ENCODE measurements at places on chromosomes 4 and X.

- no peak for DNase-seq
Measured at GRCh38 chr4:143721317-143721716, 20.8 kb upstream of the FREM3 start.

DNA sequence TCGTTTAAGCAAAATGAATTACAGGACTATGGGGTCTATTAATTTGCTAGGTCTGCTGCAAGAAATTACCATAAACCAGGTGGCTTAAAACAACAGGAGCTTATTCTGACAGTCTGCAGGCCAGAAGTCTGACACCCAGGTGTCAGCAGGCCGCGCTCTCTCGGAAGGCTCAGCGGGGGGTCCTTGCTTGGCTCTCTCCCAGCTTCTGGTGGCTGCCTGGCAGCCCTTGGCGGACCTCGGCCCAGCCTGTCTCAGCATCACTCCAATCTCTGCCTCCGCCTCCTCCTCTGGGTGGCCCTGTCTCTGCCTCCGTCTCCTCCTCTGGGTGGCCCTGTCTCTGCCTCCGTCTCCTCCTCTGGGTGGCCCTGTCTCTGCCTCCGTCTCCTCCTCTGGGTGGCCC lies 580.5 kb upstream of the FAT1 start:
- DNase-seq: no peak

DNA sequence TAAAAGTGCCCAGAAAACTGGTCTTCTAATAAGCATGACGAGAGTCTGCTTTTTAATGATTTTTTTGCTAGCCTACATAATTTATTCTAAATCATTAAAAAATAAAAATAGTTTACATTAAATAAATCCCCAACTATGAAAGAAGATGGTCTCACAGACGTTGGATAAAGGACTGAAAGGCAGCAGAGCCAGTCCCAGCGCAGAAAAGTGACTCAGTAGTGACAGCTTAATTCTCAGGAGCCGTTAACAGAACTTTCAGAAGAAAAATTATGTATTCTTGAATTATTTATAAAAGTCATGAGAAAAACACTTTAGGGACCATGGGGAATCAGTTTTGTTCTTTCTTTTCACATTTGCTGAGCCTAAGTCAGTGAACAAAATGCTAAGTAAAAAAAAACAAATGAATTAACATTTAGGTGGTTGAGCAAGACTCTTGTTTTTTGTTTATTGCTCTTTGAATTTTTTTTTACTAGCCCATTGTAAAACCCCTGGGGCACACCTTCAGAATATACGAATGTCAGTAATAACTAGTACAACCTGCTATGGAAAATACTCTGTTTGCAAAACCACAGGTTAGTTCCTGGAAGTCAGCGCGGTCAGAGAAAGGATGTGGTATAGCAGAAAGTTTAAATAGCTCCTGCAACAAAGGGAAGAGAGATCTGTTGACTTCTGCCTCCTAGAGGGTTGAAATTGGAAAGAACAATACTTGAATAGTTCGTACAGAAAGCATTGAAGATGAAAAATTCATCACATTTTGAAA lies 50.4 kb upstream of the CCDC160 start:
- peak; percentile 67 for DNase-seq

DNA sequence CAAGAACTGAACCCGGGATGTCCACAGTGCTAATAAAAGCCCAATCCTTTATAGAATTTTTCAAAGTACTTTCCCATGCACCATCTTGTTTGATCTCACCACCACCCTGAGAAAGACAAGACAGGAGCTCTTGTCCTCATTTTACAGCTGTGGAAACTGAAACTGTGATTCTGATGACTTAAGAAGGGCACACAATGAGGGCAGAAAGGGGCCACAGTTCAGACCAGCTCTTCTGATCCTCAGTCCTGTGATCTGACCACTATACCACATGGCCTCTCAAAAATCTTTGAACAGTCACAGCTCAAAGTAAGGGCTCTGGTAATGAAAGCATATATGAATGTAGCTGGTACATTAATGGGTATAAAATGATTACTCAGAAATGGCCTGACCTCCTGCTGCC lies 127.3 kb upstream of the CPEB2 start:
- DNase-seq: no peak

DNA sequence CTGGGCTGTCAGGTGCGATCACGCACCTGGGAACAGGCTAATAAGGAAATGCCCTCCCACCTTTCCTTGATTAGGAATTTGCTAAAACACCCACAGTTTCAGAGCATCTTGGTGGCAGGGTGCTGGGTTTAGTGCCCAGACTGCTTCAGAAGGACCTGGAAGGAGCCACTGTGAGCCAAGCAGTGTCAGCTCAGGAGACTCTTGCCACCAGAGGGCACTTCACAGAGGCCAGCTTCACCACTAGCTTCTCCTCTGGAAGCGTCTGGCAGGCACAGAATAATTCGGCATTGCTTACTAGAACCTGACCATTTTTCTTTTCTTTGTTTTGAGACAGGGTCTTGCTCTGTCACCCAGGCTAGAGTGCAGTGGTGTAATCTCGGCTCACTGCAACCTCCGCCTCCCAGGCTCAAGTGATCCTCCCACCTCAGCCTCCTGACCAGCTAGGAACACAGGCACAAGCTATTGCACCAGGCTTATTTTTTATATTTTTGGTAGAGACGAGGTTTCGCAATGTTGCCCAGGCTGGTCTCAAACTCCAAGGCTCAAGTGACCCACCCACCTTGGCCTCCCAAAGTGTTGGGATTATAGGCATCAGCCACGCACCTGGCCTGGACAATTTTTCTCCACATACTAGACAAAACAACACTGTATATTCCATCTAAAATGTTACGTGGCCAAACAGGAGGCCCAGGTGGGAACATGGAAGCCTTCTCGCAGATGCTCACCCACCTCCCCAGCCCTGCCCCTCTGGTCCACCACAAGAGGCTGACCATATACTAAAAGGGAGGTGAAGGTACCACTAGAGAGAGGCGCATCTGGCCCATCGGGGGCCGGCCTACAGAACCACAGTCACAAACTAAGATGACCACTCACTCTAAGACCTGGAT lies 14.1 kb downstream of the NOP14 start:
- DNase-seq: no peak

GRCh38 chrX:25003066-25003849 lies 12.5 kb downstream of the ARX start:
- DNase-seq: no peak

DNA sequence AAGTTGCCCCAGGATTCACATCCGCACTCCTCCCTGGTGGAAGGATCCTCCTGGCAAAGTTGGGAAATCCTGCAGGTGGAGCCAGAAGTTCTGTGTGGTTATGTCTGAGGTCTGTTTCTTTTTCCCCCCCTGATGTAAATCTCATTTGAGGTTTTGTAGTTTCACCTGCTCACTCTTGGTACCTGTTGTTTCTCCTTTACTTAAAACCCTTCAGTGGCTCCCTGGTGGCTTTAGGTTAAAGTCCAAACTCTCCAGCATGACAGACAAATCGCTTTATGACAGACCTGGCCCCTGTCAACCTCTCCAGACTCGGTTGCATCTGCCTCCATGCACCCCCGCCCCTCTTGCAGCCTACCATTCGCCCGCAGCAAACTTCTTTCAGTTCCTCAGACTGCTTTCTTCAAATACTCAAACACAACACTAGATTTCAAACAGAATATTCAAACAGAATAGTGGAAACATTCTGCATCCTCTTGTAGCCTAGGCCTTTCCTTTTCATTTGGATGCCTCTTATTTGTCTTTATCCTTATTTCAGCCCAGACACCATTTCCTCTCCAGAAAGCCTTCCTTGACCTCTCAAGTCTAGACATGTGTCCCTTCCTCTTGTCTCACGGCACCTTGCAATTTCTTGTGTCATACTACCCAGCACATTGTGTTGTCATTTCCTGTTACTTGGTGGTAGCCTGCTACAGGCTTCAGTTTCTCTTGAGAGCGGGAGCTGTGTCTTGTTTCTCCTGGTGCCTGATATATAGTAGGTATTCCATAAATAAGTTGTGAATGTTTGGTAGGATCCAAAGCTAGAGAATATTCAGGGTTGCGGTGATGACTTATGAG lies 24.8 kb downstream of the IL13RA1 start:
- no peak for DNase-seq

- DNase-seq: no peak
Measured at GRCh38 chr4:5710961-5711478, at the start of gene EVC. Gene EVC, plus strand, starts transcription at chr4:5711201. Its CDS starts 180 bp downstream, at chr4:5711381.

DNA sequence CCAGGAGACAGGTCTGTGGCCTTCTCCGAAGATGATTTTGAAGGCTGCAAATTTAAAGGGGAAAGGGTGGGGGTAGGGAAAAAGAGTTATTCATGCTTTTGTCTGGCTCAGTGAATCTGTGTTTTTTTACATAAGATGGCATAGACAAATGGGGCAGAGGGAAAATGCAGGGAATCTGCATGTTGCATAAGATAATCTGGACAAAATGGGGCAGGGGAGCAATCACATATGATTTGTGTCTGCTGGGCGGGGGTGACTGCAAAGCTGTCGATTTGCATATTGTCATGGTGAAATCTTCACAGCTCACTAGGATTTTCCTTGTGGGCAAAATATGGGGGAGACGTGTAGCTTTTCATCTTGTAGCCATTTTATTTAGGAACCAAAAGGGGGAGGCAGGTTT lies 29.4 kb upstream of the GYG2 start:
- no peak for DNase-seq

DNA sequence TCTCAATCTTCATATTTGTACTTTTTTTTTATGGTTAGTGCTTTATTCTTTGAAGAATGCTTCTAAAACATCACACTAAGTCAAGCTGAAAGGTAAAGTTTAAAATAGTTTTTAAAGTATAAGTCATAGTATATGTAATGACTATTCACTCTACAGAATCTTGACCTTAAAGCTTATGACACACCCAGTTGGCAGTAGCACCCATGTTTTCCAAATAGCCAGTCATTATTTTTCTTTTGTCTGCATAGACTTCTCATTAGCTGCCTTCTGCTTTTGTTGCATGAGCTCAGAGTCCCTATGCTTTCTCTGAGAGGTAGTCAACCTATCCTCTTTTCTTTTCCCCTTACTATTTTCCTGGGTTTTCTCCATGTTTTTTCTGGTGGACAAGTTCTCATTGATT lies 231.5 kb downstream of the PCDH18 start:
- no peak for DNase-seq

- no peak for DNase-seq
Measured at GRCh38 chr4:156377036-156377710, 423.5 kb upstream of the CTSO start.

DNA sequence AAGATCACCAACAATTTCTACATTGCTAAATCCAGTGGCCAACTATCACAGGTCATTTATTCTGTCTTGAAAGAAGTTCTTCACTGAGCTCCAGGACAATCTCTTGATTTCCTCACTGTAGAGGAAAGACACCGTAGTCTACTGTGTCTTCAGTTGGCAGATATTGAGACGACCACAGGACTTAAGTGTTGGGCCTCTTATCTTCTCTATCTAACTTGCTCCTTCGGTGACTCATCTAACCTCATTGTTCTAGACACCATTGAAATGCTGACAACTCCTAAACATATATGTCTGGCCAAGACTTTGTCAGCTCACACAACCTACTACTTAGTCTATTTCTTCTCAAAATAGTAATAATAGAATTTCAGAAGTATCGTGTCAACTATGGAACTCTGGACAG lies 425.8 kb downstream of the ARAP2 start:
- no peak for DNase-seq

DNA sequence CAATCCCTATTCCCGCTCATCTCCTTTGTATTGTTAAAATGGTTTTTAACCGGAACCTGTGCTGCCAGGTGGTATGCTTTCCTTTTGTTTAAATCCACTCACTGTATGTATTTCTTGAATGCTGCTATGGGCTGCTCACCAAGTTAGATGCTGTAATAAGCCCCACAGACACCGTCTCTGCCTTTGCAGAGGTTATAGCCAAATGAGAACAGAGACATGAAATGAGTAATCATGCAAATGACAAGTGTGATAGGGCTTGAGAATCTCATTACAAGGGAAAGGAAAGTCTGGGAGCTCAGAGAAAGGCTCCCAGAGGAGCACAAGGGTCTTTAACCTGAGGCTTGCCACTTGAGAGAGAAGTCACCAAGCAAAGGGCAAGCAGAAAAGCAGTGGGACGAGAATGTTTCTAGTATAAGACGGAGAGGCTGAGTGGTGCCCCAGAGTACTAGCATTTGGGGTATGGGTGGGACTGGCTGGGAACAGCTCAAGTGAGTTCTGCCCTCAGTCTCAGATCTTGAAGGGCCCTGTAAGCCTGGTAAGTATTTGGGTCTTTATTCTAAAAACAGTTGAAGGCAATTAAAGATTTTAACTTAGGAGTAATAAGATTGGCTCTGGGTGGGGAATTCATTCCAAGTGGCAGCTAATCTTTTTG lies 110.8 kb upstream of the H2AZ1 start:
- DNase-seq: no peak

GRCh38 chrX:104193485-104193884 lies 27.2 kb downstream of the FAM199X start:
- DNase-seq: no peak

- DNase-seq: no peak
Measured at GRCh38 chrX:30864383-30864785, 24.7 kb downstream of the TAB3 start.

DNA sequence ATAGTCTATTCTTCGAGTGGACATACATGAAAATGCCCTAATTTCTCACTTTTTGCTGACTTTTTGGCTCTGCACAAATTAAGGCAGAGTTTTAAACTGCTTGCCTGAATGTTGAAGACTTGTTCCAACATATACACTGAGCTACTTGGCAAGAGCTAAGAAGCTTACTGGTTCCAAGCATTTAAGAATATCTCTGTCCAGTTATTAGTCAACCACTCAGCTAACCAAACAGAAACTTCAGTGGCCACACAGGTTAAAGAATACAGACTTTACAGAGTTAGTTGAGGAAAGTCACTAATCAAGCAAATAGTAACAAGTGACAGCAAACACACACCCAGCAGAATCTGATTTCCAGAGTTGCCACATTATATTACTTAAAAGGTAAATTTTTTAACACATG lies 35.5 kb downstream of the AMER1 start:
- DNase-seq: no peak

- peak; percentile 26 for DNase-seq
Measured at GRCh38 chr4:26321373-26322221, 783 bp downstream of the RBPJ start.

DNA sequence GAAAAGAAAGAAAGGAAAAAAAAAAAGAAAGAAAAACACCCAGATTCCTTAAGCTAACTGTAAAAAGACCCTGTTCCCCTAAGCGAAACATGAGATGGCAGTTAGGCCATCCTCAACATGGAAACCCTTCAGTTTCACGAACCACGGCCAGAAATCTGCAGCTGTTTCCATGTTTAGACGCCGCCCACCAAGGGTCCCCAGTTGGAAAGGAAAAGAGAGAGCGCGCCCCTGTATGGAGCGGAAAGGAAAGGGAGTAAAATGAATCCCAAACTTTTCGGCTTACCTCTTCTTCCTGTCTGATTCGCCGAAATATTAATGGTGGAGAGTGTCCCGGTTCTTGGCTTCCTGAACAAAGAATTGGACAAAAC lies 38.3 kb downstream of the MGARP start:
- DNase-seq: no peak

DNA sequence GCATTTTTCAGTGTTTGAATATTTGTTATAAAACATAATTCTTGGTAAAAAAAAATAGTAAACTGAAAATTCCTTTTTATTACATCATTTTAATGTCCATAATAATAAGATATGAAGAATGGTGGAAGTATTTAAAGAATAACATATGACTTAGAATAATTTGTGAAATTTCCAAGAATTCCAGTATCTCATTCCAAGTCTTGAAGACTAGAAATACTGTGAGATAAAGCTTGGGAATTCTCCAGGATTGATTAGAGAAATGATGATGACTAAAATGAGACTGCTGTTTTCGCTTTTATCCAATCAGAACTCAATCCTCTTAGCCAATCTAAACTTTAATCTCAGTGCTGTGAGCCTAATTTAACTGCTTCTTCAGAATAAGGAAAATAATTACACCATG lies 184.2 kb upstream of the HCCS start:
- DNase-seq: no peak

All from CD4-positive, alpha-beta T cell treated with Interferon alpha-2 for 1 hour (primary cell).